ENCODE measurements at places on chromosomes 12 and 14. TPM values are rescaled to one million over a fixed set of nuclear protein-coding genes. Genes with fewer than 3 reads are reported as not detected.
A peak's percentile ranks its signal among the peaks of the same experiment; 100 is the strongest.

- no peak overlapping the region for H3K4me3 ChIP-seq
- no peaks in the 10 kb centered on the region for H3K4me1 ChIP-seq
- H3K36me3 ChIP-seq, result no peaks in the 10 kb centered on the region
- H3K27ac ChIP-seq, result no peak overlapping the region
- no peak for DNase-seq
Observed at GRCh38 chr12:40854604-40855003, 162.4 kb downstream of the CNTN1 start.

- no peaks in the 10 kb centered on the region for H3K36me3 ChIP-seq
- H3K4me3 ChIP-seq, result no peak overlapping the region
- DNase-seq, result no peak
- H3K27ac ChIP-seq, result no peak overlapping the region
- H3K4me1 ChIP-seq, result no peaks in the 10 kb centered on the region
- H3K27me3 ChIP-seq, result no peaks in the 10 kb centered on the region
Observed at GRCh38 chr12:119341988-119342387, 7.5 kb downstream of the CCDC60 start.

DNA sequence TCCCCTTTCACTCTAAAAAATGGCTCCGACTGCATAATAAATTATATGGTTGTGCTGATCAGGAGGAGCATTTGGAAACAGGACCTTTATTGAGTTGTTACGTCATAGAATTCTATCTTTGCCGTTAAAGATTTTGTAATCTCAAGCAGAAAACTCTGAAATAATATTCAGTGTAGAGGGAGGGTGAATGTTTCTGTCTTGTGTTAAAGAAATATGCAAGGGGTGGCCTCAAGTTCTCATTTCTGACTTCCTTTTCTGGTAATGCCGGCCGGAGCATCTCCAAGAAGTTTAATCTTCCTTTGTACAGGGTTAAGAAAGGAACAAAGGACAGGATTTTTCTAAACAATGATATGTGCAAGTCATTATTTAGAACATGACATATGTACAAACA is 165.1 kb downstream of the SLC38A4 start:
- H3K27me3 ChIP-seq, result no peaks in the 10 kb centered on the region
- H3K4me1 ChIP-seq, result peaks cover 38% of the 10 kb centered on the region
- H3K36me3 ChIP-seq, result no peaks in the 10 kb centered on the region
- no peak overlapping the region for H3K4me3 ChIP-seq
- H3K27ac ChIP-seq, result peak overlapping the region; percentile 61
- DNase-seq, result no peak

DNA sequence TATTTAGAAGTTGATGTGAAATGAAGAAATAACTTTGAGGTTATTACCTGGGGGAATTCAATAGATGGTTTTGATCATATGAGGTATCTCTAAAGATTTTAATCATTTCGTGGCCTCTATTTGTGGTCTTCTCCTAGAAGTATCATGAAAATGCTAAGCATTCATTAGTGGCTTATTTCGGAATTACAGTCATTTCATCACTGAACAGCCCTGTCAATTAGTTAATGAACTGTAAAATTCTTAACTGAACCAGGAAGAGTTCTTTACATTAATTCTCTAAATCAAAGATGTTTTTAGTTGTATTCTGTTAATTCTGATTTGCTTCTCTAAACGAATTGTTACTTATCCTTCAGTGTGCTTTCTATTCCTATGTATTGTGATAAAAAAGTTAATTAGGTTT is 248.9 kb downstream of the PAX9 start:
- no peak for DNase-seq
- no peaks in the 10 kb centered on the region for H3K4me1 ChIP-seq
- no peak overlapping the region for H3K4me3 ChIP-seq
- H3K27ac ChIP-seq, result no peak overlapping the region
- no peaks in the 10 kb centered on the region for H3K36me3 ChIP-seq

DNA sequence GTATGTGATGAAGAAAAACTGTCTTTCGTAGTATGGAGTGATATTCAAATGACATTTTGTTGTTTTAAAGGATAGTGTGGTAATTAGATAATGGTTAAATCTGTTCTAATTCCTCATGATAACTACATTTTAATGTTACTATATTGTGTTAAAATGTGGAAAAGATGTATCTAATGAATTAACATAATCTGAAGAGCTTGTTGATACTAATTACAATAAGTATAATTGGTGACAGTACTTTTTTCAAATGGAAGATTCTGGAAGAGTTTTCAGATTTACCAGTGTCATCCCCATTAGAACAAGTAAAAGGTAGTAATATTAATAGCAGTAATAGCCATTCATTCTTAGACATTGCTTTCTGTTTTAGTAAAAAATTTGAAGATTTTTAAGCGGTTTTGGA is 37.6 kb downstream of the CAND1 start:
- no peaks in the 10 kb centered on the region for H3K27me3 ChIP-seq
- H3K4me3 ChIP-seq, result no peak overlapping the region
- H3K4me1 ChIP-seq, result no peaks in the 10 kb centered on the region
- peaks cover 74% of the 10 kb centered on the region for H3K36me3 ChIP-seq
- no peak overlapping the region for H3K27ac ChIP-seq

GRCh38 chr12:49230176-49230804 is 34.6 kb upstream of the TUBA1C start:
- H3K4me3 ChIP-seq, result no peak overlapping the region
- no peak for DNase-seq
- H3K27me3 ChIP-seq, result no peaks in the 10 kb centered on the region
- no peak overlapping the region for H3K27ac ChIP-seq
- H3K4me1 ChIP-seq, result peaks cover 31% of the 10 kb centered on the region

DNA sequence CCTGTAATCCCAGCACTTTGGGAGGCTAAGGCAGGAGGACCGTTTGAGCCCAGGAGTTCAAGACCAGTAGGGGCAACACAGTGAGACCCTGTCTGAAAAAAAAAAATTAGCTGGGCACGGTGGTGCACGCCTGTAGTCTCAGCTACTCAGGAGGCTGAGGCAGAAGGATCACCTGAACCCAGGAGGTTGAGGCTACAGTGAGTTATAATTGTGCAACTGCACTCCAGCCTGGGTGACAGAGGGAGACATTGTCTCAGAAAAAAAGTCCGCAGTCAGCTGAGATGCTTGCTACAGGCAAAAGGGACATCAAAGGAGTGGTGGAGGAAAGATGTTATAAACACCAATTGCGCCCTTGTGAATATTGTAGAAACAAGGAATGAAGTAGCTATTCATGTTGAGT is 77.8 kb downstream of the NDUFA12 start:
- DNase-seq, result no peak
- no peak overlapping the region for H3K4me3 ChIP-seq
- no peaks in the 10 kb centered on the region for H3K4me1 ChIP-seq
- no peaks in the 10 kb centered on the region for H3K36me3 ChIP-seq
- H3K27ac ChIP-seq, result no peak overlapping the region

DNA sequence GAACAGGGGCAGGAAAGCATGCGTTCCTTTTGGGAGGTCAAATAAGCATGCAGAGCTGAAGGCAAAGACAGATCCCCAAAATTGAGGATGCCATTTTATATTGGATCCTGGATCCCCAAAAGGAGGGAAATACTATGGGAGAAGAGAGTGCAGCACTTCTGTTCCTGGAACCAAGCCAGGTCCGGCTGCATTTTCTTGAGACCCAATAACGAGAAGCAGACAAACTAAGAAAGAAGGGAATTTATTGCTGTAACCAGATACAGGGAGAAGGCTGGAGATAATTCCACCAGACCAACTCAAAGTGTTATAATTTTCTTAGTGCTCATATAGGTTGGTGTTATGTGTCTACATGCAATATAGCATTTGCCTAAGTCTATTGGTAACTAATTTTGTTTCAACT is 60.8 kb downstream of the PDE6H start:
- H3K27me3 ChIP-seq, result no peaks in the 10 kb centered on the region
- no peak overlapping the region for H3K27ac ChIP-seq
- no peak for DNase-seq
- no peak overlapping the region for H3K4me3 ChIP-seq
- H3K36me3 ChIP-seq, result no peaks in the 10 kb centered on the region

DNA sequence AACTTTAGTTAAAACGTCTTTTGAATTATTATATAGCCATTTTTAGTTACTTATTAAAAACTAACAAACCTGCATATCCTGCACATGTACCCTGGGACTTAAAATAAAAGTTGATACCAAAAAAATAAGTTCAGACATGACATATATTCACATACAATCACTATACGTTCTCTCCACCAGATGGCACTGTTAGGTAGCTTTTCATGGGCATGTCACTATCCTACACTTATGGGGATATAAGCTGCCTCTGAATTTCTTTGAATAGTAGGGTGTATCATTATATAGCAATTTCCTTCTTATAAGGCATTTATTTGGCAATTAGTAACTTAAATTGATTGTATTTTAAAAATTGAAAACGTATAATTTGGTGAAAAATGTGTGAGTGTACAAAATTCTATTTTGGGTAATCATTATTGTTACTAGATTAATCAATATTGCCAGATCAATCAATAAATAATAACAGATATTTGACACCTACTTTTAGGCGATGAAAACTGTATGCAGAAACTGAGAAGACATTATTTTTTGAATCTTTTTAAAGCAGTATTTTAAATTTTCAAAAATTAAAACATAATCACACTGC is 31.8 kb upstream of the OR10A7 start:
- no peak overlapping the region for H3K4me3 ChIP-seq
- no peaks in the 10 kb centered on the region for H3K27me3 ChIP-seq
- no peak overlapping the region for H3K27ac ChIP-seq
- H3K36me3 ChIP-seq, result no peaks in the 10 kb centered on the region
- peak; percentile 45 for DNase-seq
- H3K4me1 ChIP-seq, result no peaks in the 10 kb centered on the region

DNA sequence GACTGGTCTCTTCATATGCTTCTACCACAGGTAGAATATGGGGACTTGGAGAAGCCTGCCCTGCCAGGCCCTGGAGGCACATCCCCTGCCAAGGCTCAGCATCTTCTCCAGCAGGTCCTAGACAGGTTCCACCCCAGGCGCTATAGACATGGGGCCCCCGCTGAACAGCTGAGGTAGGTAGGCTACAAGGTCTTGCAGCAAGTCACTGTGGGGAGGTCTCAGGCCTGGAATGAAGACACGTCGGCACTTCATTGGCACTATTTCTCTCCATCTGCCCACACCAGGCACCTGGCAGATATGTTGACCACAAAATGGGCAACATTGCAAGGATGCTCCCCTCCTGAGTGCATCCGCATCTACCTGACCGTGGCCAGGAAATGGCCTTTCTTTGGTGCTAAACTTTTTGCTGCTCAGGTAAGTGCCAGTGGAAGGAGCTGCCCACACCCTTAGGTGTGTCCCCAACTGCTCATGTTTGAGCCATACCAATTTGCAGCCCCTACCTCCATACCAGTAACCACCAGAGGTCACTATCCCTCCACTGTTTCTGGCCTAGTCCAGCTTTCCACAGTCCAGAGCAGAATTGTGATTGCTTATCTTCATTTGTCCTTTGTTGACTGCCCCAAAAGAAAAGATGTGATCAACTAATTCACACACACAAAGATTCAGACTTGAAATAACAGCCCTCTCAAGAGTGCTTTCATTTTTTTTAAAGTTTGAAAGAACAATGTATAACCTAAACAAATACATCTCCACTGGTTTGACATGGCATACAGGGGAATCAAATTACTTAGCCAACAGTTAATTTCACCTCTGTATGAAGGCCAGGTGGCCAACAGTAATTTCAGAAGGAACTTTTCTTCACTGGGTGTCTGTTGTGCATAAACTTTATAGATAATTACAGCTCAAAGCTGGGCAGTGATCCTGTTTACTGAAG is 16.1 kb downstream of the PIGH start:
- no peak overlapping the region for H3K4me3 ChIP-seq
- H3K4me1 ChIP-seq, result no peaks in the 10 kb centered on the region
- H3K27me3 ChIP-seq, result no peaks in the 10 kb centered on the region
- DNase-seq, result peak; percentile 20

DNA sequence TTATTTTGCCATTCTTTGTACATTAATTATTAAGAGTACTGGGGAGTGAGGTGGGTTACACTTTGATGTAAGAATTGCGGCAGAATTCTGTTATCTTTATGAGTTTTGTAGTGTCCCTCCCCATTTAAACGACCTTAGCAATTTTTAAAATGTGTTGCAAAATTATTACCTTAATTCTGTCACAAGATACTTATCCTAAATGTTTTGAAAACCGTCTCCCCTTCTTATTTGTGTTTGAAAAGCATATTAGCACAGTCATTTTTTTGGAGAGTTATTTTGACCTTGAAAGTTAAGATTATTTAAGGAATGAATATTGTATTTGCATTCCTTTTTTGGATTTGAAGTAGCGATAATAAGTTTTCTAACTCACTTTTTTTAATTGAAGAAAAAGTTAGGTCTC is 2.2 kb downstream of the ARHGAP5 start:
- no peaks in the 10 kb centered on the region for H3K27me3 ChIP-seq
- peak overlapping the region; percentile 90 for H3K4me3 ChIP-seq
- no peaks in the 10 kb centered on the region for H3K36me3 ChIP-seq
- H3K4me1 ChIP-seq, result peaks cover 12% of the 10 kb centered on the region
- DNase-seq, result no peak
- H3K27ac ChIP-seq, result peak overlapping the region; percentile 14

DNA sequence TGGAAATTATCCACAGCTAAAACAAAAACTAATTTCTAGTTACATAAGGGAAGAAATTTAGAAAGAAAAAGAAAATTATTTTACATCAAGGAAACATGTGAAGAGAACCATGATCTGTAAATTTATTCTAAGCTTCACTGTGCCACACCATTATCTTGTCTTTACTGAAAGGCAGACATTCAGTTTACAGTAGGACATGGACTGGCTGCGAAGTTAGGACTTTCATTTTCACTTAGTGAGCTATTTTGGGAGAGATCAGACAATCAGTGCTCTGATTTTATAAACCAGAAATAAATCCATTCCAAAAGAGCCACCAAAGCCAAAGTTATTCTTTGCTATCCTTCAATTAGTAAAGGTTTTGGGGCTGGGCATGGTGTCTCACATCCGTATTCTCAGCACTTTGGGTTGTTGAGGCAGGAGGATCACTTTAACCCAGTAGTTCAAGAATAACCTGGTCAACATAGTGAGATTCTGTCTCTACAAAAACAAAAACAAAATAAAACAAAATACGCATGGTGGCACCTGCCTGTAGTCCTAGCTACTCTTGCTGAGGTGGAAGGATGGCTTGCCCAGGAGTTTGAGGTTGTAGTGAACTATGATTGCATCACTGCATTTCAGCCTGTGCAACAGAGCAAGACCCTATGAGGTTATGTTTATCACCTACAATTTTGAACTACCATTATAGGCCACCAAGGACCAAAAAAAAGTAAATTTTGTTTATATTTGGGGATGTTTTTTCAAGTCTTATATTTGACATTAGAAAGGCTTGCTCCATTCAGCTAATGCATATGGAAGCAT is 1084.8 kb upstream of the ATXN7L3B start:
- H3K36me3 ChIP-seq, result no peaks in the 10 kb centered on the region
- H3K27me3 ChIP-seq, result no peaks in the 10 kb centered on the region
- no peak overlapping the region for H3K27ac ChIP-seq
- H3K4me3 ChIP-seq, result no peak overlapping the region
- no peaks in the 10 kb centered on the region for H3K4me1 ChIP-seq

DNA sequence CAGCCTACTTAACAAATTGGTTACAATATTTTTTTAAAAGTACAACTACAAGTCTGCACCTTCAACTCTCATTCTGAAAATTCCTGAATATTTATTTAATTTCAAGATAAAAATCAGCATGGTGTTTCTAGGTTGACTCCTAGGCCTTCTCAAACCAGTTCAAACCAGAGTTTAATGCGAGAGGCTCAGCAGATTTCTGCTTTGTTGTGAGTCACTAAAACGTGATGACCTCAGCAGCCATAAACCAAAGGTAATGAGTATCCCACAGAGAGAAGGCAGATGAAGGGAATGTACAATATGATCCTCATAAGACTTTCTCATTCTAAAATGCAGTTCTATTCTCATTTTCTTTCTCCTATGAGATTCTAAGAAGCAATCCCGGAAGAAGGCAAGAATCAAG is 1.5 kb downstream of the PRDM4 start:
- H3K36me3 ChIP-seq, result peaks cover 27% of the 10 kb centered on the region
- peak; percentile 79 for DNase-seq
- no peaks in the 10 kb centered on the region for H3K27me3 ChIP-seq
- peak overlapping the region; percentile 88 for H3K4me3 ChIP-seq

Gene FAM181A
- not detected for total RNA-seq

Gene USP44
- 4.3 TPM for total RNA-seq

Gene INHBC
- total RNA-seq, result not detected

Gene DAO
- not detected for total RNA-seq

Gene GARIN6
- not detected for total RNA-seq
